Stimulated activated CD4-positive, alpha-beta T cell treated with anti-CD3 and anti-CD28 coated beads, Interleukin-12 subunit alpha, Interleukin-12 subunit beta, amount 100 ng/mL, for 24 hours (primary cell): ENCODE measurements at places on chromosomes 3 and 15.

DNA sequence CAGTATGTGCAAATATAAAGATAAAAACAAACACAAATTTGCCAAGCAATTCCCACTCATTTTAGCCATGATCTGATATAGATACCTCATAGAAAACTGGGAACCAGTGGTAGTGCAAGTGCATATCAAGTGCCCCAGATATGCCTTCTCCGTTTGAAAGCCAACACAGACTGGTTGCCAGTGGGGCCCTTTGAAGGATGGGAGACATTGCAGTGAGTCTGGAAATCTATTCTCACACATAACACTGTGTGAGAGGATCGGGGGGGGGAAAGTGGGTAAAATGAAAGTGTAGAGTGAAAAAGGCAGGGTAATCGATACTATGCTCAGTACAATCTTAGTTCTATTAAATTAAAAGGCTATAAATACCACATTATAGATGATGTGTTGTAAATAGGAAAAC lies 83.0 kb downstream of the CBLB start:
- DNase-seq, result no peak

GRCh38 chr3:47012342-47013230 lies 33.1 kb downstream of the NBEAL2 start:
- no peak for DNase-seq

GRCh38 chr3:127495821-127496655 lies 94.5 kb downstream of the TPRA1 start:
- no peak for DNase-seq

- no peak for DNase-seq
Observed at GRCh38 chr3:169458752-169459151, 204.8 kb downstream of the MECOM start.

- no peak for DNase-seq
Observed at GRCh38 chr3:37703626-37704025, 158.1 kb upstream of the CTDSPL start.

DNA sequence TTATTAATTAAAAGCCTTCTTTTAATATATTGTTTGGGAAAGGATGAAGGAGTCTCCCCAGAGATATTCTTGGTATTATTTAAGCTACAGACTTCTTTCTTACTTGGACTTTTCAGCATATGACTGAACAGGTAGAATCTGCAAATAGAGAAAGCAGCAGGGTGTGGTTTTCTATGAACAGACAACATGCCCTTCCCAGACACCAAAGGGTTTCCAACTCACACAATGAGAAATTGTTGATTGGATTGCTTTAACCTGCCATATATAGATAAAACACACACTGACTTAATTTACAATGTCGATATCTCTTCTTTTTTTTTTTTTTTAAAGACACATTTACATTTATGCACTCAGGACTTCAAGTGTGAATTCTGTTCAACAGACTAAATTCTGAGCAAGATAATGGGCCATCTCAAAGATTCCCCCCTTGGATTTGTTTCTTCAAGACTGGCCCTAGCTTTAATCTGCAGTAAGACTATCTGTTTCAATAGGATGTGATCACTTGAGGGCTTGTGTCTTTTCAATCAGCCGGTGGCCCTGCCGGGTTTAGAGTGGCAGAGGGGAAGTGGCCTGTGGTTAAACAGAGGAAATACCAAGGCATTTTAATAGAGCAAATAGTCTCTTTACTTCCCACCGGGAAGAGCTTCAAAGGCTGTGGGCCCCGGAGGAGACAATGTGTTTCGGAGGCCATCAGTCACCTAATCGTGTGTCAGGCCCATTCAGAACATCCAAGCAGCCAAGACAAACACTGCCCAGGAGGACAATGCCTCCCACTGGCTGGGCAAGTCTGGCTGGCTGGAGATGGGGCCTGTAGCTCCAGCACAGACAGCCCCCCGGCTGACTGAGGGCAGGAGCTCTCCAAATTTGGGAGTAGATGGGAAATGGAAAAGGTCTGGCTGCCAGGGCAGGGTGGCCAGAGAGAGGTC lies 6.1 kb downstream of the IL17RD start:
- no peak for DNase-seq

DNA sequence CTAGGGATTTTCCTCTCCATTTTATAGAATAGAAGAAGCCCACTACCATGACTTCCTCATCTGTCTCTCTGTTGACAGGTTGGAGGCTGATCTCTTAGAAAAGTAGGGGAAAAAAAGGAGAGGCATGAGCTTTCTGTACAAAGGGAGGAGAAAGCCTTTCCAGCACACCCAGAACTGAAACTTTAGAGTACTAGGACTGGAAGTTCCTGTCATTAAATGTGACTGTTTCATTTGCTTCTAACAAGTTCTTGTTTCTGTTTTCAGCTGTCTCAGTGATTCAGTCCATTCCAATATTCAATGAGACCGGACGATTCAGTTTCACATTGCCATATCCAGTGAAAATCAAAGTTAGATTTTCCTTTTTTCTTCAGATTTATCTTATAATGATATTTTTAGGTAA lies 39.0 kb downstream of the INTS14 start:
- no peak for DNase-seq
